ENCODE measurements at places on chromosomes 2 and 18.

GRCh38 chr2:21401022-21401698 is 277.4 kb downstream of the TDRD15 start:
- no peak for DNase-seq

DNA sequence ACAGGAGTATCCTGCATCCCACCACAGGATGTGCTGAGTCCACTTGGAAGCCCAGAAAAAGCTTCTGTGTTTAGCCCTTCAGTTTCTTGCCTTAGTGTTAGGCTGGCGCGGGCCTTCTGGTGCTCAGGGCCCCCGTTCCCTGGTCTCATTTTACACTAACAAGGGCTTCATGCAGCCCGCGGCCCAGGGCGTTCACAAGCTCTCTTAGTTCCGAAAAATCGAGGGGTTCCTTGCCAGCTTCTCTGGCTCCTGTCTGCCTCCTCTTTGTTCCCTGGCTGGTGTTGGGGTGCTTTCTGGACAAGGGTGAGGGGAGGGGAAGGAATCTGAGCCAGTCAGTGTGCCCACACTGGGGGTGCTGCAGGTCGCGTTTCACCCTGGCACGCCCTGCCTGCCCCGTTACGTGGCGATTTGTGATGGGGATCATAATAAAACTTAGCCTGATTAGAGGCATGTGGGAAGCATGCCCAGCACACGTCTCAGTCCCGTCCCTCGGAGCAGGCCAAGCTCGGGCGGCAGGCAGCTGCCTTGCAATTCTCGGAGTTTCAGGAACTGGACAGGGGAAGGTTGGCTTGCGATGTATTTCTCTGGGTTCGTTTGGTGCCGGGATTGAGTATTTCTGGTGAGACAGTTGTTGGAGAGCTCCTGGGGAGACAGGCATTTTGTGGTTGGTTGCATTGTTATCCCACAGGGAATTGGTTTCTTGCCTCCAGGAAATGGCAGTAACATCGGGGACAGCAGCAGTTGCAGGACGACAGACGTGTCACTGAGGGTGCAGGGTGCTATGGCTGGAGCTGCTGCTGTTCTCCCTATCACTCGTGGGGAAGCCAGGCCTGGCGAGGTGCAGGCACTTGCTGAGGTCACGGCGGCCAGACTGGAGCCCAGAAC is 22.9 kb downstream of the SH3BP4 start:
- DNase-seq = no peak

DNA sequence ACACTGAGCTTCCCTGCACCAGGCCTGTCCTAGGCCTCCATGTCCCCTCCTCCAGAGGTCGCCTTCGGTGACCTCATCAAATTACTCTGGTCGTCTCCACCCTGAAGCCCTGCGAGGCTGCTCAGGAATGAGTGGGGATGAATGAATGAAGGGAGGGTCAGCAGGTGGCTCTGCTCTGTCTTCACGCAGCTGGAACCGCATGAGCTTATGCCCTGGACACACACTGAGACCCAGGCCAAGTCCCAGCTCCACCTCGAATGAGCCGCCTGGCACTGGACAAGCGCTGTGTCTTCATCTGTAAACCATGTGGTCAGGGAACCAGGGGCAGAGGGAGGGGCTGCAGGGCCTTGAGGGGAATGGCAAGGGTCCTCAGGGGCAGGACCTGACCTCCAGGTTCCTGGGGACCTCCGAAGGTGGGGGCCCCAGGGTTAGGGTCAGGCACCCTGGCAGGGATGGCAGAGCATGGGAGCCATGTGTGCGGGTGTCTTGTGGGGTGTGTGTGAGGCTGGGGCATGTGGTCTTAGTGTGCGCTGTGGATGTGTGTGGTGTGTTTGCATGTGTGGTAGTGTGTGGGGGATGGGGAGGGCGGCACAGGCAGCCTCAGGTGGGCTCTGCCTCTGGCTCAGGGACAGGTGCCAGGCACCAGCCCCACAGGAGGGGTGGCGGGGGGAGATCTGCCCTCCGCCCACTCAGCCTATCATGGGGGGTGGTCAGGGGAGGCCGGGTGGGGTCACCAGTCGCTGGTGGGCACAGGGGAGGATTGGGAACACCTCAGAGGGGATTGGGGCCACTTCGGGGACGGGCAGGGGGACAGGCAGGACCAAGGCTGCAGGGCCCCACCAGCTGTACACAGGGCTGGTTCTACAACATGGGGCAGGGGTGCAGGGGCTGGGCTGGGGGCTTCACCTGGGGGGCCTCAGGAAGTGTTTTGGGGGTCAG is 13.9 kb downstream of the ODC1 start:
- no peak for DNase-seq

DNA sequence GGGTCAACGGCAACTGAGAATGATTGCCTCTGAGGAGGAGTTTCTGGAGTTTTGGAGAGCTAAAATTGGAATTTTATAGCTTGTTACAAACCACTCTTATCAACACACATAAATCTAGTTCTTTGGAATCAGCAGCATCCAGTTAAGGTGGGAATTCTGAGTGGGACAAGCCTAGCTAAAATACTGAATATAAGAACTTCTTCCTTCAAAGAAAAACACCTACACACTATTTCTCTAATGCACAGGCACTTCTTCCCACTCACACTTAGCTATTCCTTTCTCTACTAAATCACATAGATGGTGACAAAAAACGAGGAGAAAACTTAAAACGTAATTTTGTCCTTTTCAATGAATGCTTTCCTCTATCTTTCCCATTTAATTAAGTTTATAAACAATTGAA is 43.4 kb downstream of the FAM98A start:
- DNase-seq = no peak

DNA sequence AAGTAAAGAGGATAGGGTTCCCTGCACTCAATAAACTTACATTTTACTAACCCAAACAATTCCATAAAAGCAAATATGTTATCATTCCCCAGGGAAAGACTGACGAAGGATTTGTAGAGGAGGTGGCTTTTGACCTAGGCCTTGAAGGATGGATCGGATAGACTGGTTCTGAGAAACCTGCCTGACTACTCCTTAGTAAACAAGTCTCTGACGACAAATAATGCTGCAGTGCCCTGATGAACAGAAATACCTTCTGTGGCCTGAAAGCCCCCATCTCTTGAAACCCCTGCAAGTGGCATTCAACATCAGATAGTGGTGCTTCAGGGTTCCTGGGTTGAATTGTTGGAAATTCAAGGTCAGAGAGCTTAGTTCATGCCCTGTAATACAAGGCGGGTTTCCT is 19.2 kb downstream of the PRKCE start:
- DNase-seq = no peak

DNA sequence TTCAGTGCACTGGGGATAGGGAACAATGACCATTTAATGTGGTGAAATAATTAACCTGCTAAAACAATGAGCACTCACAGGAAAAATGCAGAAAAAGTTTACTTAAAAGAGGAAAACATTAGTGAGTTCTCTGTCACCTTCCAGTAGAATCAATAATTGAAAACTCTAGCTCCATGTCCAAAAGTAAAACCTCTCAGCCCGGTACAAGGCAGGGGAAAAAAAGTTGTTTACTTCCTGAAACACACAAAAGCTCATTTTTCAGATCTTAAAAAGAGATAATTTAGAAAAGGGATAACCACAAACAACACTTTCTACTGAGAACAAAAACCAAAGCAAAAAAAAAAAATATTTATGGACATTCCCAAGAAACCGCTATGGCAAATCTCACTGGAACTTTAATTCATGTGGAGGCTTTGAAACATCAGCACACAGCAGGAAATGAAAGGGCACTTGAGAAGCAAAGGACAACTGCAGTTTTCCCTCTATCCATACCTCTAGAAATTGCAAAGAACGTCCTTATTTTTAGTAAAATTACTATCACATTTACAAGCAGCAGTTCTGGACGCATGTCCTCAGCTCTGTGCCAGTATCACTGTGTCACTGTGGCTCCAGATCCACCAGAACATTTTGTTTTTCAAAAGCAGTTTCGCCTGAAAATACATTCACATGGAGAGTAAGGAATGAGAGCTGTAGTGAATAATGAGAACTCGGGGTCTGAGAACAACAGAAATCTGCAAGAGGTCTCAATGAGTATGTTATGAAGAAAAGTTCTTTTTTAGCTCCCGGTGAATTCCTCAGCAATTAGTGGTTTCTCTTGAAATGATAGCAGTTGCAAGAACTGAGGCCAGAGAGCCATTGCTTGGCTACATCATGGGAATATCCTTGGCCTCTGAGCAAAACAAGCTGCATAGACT is 44.7 kb upstream of the DNAH7 start:
- DNase-seq = no peak

DNA sequence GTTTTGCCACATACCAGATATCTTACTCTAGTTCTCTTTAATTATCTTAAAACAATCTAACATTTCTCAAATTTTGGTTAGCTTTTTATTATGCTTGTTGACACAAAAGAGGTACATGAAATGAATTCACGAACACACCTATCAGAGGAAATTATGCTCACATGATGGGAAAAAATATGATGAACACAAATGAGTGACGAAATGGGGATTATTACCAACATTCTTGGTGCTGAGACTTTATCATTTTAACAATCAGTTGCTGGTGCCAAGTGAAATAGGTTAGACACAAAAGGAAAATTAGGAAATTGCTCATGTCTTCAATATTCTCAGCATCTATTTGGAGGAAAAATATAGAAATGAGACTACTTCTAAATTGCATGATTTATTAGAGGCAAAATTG is 944.7 kb upstream of the NRXN1 start:
- no peak for DNase-seq

GRCh38 chr2:96146153-96146880 is 1.1 kb upstream of the DUSP2 start:
- DNase-seq = no peak

- DNase-seq = no peak
Measured at GRCh38 chr2:70896765-70897202, 38.9 kb upstream of the ATP6V1B1 start.

DNA sequence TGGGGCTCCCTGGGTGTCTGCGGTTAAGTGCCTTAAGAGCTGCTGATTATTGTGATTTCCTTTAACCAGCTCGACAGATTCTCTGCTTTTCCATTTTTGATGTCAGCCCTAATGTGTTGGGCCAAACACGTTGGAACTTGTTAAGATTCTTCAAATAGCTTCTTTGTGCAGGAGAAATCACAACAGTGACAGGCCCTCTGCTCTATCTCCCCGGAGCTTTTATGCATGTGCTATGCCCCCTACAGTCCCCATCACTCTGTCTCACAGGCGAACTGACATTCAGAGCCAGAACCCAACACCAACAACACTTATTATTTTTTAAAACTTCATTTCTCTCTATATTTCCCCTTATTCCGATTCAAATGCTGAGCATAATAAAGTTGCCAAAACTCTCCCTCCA is 371.7 kb upstream of the CELF4 start:
- no peak for DNase-seq

DNA sequence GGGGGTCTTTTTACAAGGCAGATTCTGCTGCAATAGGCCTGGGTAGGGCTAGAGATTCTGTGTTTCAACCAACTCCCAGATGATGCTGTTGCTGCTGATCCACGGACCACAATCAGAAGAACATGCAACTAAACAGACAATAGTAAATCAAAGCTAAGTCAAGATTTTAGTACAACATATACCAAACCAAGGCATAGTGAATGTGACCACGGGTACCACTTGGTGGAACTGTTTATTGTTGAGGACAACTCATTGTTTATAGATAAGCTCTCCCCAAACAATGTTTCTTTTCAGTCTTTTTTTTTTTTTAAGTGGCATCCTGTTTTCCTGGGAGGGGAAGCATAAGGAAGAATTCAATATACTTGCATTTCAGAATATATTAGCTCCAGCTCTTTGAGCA is 36.0 kb upstream of the DARS1 start:
- no peak for DNase-seq

GRCh38 chr18:22702806-22703205 is 230.3 kb upstream of the RBBP8 start:
- DNase-seq = no peak

GRCh38 chr2:3789256-3789655 is 85.9 kb downstream of the DCDC2C start:
- DNase-seq = no peak

- no peak for DNase-seq
Measured at GRCh38 chr2:214519258-214519818, 108.5 kb downstream of the VWC2L start.

DNA sequence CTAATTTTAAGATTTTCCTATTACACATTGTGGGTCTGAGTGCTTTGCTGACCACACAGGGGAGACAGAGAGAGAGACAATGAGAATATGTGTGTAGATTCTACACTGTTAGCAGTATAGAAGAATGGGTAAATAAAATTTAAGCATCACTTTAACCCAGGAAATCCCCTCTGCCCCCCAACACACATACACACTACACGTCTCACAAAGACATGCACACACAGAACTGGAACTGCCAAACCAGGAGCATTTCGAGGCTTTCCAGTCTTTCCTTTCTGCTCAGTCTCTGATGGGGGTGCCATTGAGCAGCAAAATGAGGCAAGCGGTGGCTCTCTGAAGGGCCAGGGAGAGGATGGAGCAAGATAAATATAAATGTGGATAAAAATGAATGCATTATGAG is 2.5 kb downstream of the MERTK start:
- DNase-seq = no peak

GRCh38 chr2:33246432-33246831 is 230.0 kb upstream of the RASGRP3 start:
- no peak for DNase-seq

DNA sequence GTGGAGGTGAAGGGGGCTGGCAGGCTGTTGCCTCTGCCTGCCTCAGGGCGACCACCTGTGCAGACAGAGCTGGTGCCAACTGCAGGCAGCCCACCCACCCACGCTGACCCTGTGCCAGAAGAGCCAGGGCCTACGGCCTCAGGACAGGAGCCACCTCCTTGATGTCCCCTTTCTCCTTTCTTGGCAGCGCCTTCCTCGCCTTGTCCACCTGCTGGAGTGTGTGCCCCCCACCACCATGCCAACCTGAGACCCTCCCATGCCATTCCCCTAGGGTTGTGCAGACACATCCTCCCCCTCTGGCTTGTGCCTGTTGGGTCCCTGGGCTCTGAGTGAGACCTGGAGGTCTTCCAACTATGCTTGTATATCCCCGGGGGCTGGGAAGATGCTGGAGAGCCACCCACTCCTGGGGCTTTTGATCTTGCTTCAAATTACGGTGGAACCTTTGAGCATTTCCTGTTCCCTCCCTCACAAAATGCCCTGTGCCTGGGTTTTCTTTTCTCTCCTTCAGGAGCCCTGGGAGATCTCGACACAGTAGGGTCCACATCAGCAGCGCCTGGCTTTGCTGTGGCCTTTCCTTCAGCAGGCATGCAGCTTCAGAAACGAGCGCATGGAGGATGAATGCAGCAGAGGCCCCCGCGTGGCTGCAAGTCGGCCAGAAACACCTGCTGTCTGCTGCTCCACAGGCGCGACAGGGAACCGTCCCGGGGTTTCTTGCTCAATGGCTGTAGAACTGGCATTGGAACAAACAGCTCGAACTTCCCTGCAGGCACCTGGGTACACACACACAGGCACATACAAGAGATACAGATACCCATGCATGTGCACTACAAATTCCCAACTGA is 65.9 kb upstream of the SH3RF3 start:
- DNase-seq = no peak
